Activated naive CD4-positive, alpha-beta T cell treated with anti-CD3 and anti-CD28 coated beads, Interleukin-2, amount 50 U/mL, for 16 hours (primary cell): ENCODE measurements at places on chromosomes 6 and 20.

- DNase-seq: no peak
Observed at GRCh38 chr6:44042989-44043478, 84.2 kb downstream of the MRPL14 start.

GRCh38 chr6:7542065-7542873 lies 798 bp downstream of the DSP start:
- peak; percentile 14 for DNase-seq

- DNase-seq: no peak
Observed at GRCh38 chr20:4087923-4088322, 72.6 kb upstream of the RNF24 start.

- peak; percentile 83 for DNase-seq
Observed at GRCh38 chr20:31572701-31573554, 32.2 kb upstream of the ID1 start.

GRCh38 chr20:50360218-50360672 lies 149.9 kb upstream of the PTPN1 start:
- no peak for DNase-seq

GRCh38 chr6:134288538-134289203 lies 29.2 kb downstream of the SGK1 start:
- DNase-seq: no peak

DNA sequence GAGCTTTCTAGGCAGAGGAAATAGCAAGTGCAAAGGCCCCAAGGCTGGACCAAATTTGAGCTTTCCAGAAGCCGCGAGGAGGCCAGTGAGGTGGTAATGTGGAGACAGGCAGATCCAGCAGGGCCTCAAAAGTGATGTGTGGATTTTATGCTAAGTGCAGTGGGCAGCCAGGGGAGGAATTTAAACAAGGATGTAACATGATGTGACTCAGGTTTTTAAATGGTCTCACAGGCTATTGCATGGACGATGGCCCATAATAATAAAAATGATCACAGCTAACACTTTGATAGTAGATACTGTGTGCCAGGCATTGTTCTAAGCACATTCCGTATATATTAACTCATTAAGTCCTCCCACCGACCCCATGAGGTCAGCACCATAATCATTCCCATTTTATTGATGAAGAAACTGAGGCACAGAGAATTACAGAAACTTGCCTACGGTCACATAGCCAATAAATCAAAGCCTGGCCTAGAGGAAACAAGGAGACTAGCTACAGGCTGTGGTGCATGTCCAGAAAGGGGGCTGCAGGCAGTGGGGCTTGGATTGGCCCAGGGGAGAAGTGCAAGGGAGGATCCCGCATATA lies 18.0 kb upstream of the PREX1 start:
- no peak for DNase-seq

DNA sequence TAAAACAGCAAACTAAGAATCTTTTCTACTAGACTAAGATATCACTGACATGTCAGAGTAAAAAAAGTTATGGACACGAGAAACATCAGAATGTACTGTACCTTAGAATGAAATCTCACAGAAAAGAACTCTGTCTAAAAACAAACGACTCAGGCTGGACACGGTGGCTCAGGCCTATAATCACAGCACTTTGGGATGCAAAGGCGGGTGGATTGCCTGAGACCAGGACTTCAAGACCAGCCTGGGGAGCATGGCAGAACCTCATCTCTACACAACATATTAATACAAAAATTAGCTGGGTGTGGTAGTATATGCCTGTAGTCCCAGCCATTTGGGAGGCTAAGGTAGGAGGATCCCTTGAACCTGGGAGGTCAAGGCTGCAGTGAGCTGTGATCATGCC lies 122.6 kb downstream of the PRND start:
- no peak for DNase-seq

DNA sequence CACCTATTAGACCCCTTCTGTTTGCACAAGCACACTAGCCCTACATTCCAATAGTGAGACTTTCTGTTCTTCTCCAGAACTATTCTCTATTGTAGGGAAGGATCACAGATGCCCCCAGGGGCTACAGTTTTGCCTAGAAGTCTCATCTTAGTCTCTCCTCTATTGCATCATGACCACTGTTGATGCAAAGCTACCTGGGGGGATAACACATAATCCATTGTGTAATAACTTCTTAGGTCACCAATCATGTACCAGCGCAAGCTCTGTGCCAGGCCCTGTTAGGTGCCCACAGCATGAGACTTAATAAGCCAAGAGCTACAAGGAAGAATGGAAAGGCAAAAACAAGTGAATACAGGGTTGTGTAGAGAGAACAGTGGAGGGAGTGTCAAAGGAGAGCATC lies 98.1 kb upstream of the TNFAIP3 start:
- DNase-seq: no peak

DNA sequence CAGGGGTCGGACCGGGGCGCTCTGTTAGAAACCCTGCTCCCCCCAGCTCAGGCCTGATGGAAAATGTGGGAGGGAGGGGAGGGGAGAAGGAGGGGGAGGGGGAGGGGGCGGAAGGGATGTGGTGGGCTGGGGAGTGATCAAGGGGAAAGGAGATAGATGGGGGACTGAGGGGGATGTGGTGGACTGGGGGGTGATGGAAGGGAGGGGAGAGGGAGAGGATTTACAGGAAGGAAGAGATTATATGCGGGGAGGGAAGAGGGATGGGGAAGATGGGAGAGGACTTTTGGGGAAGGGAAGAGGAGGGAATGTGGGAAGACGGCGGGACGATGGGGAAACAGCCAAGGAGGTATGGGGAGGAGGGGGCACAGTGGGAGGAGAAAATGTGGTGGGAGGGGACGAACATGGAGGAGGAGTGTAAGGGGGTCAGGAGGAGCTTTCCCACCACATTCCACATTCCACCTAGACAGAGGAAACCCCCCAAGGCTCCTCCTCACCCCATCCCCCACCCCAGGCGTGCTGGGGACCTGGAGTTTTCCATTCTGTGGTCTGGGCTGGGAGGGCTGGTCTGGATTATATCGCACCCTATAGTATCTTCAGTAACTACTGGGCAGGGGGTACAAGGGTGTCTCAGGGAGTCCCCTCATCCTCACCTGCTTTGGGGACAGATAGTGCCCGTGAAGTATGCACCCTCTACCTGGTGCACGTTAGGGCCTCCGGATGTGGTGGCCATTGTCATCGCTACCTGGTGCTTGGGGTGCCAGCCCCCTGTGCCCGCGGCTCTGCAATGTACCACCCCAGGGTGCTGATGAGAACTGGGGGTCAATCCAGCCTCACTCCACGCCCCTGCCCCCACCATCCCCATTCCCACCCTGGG lies 578 bp upstream of the PTGIS start:
- no peak for DNase-seq

DNA sequence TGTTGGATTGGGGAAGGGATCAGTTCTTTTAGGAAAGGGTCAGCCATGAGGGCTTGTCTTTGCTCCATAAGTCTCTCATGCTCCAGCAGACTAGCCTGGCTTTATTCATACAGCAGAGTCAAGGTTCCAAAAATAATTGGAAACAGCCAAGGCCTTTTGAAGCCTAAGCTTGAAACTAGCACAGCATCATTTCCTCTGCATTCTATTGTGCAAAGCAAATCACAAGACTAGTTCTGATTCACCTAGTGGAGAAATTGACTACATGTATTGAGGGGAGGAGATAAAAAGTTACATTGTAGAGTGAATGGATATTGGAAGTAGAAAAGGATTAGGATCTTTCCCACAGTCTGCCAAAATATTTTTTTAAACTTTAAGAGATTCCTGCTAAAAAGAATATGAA lies 159.3 kb upstream of the PLCB4 start:
- DNase-seq: no peak

- no peak for DNase-seq
Observed at GRCh38 chr20:18692447-18692846, 104.6 kb downstream of the DTD1 start.

DNA sequence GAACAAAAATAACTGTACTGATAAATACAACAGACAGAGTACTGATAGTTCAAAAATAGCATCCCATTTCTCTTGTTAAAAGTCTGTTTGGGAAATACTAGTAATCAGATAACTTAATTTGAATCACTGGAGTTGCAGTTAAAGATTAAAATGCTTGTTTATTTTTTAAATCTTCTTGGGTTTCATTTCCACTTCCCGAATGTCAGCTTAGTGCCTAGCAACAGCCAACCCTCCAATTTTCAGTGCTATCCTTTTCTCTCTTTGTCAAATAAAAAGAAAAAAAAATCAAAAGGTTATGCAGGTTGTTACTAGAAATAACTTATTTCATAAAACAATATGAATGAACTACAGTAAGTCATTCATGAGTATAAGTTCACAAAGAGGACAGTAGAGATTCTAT lies 257.7 kb upstream of the STXBP5 start:
- no peak for DNase-seq

- DNase-seq: no peak
Observed at GRCh38 chr6:13274707-13275434, 53.5 kb downstream of the TBC1D7 start.

GRCh38 chr6:26367114-26367513 lies 2.1 kb downstream of the BTN3A2 start:
- DNase-seq: no peak

DNA sequence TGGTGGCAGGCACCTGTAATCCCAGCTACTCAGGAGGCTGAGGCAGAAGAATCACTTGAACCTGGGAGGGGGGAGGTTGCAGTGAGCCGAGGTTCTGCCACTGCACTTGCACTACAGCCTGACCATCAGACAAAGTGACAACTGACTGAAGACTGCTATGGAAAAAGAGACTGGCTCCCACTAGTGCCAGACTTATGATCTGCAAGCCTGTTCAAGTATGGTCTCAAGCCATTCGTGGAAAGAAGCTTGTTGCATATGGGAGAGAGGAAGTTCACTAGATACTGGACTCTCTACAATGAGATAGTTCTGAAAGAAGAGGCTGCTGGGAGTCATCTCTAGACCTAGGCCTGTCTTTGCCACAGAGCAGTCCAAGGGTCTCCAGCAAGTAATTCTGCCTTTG lies 26.7 kb downstream of the MDN1 start:
- DNase-seq: no peak

DNA sequence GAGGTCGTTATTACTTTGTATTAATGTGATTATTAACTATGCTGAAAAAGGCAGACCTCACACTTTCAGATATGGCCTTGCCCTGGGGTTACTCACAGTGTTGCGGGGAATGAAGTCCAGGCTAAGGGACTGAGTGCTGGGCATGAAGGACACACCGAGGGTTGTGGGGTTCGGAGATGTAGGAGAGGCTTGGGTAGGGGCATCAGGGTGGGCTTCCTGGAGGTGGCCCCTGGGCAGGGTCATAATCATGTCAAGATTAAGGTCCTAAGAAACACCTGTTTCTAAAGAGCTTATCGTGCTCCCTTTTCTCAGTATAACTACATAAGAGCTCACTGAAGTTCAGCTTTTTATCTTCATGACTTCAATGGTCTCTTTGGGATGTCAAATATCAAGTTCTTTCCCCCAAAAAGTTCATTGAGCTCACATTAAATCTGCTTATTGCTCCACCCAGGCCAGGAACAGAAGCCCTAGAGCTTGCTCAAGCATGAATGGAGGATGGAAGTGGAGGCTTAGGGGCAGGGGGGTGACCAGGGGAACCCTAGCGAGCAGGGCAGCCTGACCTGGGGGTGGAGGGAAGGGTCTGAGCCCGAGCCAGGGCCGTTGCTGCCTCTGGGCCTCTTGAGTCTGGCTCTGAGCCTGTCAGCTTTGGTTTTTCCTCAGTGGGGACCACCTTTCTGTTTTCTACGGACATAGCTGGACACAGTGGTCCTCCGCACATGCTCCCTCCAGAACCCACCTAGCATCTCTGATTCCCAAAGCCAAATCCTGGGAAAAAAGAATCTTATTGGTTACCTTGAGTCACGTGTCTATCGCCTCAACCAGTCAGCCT lies 37.3 kb upstream of the TGM2 start:
- no peak for DNase-seq

DNA sequence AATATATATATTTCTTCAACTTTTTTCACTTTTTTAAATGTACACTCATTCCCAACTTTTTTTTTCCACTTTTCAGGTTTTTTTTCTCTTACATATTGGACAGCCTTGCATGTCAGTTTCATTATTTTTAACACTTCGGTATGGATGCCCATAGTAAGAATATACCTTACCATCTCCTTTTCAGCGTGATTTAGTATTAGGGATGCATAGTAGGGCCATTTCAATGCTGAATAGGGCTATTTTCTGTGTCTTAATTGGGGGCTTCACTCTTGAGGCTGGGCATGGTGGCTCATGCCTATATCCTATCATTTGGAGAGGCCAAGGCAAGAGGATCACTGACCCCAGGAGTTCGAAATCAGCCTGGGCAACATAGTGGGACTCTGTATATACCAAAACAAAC lies 6.7 kb downstream of the RNF114 start:
- no peak for DNase-seq

DNA sequence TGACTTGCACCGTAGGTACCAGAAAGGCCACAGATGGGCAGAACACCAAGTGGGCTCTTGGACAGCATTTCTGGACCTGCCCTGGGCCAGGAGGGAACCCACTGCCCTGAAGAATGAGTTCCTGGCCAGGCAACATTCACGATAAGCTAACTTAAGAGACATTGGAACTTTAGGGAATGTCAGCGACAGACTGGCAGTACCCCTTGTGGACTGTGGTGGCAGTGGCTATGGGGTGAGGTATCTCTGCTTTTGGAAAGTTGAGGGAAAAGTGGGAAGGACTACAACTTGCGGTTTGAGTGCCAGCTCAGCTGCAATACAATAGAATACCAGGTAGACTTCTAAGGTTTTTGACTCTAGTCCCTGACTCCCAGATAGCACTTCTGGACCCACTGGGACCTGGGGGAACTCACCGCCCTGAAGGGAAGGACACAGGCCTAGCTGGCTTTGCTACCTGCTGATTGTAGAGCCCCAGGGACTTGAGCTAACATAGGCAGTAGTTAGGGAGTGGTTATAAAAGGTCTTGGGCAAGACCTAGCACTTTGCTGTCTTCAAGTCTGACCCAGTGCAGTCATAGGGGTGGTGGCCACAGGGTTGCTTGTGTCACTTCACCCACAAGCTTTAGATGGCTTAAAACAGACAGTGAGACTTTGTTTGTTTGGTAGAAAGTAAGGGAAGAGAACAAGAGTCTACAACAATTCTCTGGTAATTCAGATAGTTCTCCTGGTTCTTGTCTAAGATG lies 617.6 kb downstream of the COL12A1 start:
- no peak for DNase-seq

- DNase-seq: no peak
Observed at GRCh38 chr20:46251211-46251673, 57.1 kb downstream of the CDH22 start.

DNA sequence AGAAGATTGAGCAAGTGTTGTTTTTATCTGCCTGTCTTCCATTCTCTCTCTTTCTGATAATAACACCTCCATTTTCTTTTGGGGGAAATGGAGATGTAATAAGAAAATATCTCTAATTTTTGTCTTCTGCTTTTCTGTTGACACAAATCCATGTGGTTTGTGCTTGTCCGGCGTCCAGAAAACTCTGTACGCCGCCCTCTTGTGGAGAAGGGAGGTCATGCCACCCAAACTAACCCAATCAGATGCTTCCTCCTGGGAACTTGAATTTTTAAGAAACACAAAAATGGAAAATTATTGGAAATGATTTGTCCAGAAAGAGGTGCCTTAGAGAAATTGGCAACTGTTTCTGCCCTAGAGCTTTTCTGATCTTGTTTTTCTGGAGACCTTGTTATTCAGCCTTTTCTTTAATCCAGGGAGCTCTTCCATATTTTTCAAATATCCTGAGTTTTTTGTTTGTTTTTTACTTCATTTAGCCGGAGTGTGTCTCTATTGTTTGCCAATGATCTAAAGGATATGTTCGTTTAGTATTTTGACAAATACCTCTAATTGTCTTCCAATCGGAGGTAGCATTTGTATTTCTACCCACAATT lies 17.8 kb upstream of the FNDC1 start:
- DNase-seq: peak; percentile 48

- no peak for DNase-seq
Observed at GRCh38 chr20:38985603-38986170, 23.5 kb downstream of the DHX35 start.
